Naive thymus-derived CD8-positive, alpha-beta T cell (primary cell): ENCODE measurements at places on chromosomes 16 and 17.

- DNase-seq: no peak
Observed at GRCh38 chr16:88617268-88618031, 20.9 kb upstream of the IL17C start.

DNA sequence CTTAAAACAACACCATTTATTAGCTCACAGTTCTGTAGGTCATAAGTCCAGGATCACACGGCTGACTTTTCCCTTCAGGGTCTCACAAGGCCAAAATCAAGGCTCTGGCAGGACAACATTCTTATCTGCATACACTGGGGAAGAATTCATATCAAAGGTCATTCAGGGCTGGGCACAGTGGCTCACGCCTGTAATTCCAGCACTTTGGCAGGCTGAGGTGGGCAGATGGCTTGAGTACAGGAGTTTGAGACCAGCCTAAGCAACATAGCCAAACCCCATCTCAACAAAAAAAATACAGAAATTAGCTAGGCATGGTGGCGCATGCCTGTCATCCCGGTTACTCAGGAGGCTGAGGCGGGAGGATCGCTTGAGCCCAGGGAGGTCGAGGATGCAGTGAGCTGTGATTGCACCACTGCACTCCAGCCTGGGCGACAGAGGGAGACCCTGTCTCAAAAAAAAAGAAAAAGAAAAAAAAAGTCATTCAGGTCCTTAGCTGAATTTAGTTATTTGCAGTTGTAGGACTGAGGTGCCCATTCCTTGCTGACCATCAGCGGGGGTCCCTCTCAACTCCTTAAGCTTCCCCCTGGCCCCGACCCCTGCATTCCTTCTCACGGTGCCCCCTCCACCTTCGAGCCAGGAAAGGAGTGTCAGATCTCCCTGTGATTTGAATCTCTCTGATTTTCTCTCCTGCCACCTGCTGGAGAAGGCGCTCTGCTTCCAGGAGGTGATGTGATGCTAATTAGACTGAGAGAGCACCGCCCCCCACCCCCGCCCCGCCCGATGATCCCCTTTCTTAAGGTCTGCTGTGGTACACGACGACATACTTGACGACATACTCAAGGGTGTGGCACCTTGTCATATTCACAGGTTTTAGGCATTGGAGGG, 91.8 kb upstream of the CLEC18A start:
- DNase-seq: no peak

DNA sequence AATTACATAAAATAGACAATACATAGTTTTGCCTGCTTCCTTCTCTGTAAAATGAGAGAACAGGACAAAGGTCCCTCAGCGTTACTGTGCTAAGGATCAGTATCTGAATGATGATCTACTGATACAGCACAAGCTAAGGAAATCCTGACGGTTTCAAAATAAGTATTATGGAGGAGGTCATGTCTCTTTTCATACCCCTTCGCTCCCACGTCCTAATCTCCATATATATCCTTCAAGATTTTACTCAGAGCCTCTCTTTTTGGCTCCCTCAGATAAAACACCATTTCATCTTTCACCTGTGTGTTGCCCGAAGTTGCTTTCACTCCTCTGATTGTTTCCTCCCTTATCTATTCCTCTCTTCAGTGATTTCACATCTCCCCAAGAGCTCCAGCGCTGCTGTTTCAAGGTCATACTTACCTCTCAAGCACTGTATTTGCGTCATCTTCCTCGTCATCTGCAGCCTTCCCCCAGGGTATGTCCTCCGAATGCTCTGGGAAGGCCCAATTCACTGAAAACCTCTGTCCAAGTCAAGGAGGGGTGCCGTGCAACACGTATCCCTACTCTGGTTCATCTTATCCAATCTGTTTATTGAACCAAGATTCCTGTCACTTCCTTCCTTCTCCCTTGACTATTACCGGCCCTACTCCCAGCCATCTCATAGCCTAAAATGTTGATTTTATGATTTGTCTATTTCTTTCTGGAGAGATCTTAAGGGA, 1.2 kb upstream of the BLTP2 start:
- DNase-seq: no peak

DNA sequence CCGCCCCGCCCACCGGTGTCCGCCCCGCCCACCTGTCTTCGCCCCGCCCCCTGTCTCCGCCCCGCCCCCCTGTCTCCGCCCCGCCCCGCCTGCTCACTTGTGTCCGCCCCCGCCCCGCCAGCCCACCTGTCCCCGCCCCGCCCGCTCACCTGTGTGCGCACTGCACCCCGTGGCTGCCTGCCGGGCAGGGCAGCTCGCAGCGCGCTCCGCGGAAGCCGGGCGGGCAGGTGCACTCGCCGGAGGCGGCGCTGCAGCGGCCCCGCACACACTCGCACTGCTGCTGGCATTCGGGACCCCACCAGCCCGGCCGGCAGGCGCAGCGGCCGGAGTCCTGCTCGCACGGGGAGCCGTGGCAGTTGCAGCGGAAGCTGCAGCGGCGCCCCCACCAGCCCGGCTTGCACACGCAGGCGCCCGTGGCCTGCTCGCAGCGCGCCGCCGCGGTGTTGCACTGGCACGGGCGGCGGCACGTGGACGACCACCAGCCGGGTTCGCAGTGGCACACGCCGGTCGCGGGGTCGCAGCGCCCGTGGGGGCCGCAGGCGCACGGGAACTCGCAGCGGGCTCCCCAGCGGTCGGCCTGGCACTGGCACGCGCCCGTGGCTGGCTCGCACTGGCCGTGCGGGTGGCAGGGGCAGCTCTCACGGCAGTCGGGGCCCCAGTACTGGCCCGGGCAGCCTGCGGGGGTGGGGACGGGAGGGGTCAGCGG, 2.1 kb downstream of the SCARF1 start:
- DNase-seq: peak; percentile 75

DNA sequence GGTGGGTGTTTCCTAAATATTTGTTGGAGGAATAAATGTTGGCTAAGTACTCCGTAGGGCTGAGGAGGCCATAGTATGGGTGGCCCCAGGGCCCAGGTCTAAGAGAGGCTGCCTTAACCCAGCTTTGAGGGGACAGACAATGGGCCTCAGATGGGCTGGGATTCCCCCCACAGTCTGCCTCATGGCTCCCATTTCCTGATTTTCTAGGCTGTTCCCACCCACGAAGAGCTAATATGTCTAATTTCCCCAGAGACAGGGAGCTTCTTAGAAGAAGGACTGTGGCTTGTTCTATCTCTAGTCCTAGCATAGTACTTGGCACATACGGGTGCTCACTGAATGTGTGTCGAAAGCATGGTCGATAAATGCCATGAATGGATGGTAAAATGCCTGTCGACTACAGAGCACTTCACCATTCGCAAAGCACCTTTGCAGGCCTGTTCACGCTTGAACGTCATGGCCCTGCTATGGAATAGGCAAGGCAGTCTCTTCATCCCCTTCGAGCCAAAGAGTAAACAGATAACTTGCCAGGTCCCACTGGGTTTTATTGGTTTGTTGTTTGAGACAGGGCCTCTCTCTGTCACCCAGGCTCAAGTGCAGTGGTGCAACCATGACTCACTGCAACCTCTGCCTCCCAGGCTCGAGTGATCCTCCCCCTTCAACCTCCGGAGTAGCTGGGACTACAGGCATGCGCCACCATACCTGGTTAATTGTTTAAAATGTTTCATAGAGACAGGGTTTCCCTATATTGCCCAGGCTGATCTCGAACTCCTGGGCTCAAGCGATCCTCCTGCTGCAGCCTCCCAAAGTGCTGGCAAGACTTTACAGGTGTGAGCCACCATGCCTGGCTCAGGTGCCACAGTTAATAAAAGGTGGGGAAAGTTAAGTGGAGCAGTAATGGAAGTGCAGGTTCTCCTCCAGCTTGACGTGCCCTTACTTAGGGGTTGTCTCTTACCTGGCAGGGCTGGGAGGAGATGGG, 9.7 kb downstream of the CHAD start:
- no peak for DNase-seq

DNA sequence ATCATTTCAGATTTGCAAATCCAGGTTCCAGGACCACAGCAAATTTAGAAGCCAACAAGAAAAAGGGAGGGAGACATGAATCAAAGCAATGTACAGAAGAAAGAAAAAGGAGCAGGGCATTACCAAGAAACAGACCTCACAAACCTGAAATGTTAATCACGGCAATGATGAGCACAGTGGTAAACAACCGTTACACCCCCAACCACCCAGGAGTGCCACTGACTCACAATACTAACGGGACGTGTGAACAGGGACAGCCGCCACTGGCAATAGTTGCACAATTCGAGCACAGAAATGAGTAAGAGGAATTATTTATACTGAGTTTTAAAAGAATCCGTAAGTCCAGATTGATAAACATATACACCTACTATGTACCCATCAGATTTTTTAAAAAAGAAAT, 13.8 kb downstream of the USP22 start:
- no peak for DNase-seq

GRCh38 chr17:78210111-78210510, 3.9 kb upstream of the BIRC5 start:
- DNase-seq: no peak

- no peak for DNase-seq
Observed at GRCh38 chr16:50745940-50746339, 4.1 kb downstream of the CYLD start.

- DNase-seq: no peak
Observed at GRCh38 chr17:47999582-47999981, 28.7 kb downstream of the CDK5RAP3 start.

DNA sequence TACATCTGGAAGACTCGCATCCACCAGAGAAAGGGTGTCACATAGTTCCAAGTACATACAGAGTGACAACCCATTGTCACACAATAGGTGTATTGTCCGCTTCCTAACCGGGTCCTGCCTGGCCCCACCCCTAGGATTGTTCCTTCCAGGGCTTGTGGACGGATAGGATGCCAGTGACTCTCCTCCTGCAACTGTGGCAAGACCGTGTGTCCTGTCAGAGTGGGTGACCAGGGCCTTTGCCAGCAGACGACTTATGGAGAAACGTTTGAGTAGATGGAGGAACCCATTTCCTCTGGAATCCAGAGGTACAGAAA, 258.4 kb downstream of the CPPED1 start:
- no peak for DNase-seq

DNA sequence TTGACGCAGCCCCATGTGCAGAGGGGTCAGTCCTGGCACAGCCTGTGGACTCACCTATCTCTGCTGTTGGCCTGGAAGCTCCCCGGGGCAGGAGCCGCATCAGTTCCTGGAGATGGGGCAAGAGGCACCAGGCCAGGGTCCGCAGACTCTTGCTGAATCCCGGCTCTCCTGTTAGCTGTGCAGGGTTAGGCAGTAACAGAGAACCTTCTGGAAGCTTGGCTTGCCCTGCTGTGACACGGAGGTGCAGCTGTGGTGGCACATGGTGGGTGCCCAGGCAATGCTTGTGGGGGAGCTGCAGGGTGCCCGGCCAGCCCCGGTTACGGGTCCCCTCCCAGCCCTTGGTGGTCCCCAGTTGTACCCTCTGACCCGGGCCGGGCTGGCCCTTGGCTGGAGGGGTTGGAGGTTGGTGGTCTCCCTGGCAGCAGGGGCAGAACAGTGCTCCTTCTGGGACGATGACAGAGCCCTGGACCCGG, 26.0 kb upstream of the ZNF469 start:
- DNase-seq: peak; percentile 58

GRCh38 chr17:42660692-42661345, 1.7 kb downstream of the TUBG2 start:
- DNase-seq: no peak

DNA sequence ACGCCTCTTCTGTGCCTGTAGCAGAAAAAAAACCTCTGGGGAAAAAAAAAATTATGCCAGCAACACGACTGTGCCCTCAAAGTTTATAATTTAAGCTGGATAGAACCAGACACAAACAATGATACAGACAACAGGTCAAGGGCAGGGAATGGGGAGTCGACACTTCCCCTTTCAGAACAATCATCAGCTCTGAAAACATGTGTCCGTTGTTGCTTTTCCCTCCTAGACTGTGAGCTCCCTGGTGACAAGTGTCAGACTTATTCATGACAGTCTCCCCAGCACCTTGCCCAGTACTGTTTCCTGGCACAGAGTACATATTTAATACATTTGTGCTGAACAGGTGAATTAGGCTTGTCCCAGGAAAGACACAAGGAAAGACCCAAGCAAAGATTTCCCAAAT, 178.3 kb downstream of the SOX9 start:
- no peak for DNase-seq

- DNase-seq: no peak
Observed at GRCh38 chr17:68048996-68049395, 13.5 kb downstream of the KPNA2 start.

DNA sequence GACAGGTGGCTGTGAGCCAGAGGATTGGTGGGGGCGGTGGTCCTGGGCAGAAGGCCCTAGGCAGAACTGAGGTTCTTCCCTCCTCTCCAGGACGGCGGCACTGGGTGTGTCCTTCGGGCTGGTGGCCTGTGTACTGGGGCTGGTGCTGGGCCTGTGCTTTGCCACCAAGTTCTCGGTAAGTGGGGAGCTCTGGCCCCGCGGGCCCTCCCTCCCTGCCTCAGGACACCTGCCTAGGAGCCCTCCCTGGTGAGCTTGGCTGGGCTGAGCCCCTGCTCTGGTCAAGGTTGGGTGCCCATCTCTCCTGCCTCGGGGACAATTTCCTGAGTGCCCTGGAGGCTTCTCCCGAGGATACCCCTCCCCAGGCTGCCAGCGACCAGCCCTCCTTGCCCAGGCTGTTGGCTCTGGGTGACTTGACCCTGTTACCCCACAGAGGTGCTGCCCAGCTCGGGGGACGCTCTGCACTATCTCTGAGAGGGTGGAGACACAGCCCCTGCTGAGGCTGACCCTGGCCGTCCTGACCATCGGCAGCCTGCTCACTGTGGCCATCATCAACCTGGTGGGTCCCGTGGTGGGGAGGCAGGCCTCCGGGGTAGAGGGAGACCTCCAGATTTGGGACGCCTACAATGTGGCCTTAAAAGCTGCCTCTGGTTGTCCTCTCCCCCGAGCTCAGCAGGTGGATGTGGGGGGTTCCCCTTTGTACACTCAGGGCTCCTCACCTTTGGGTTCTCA, 42.0 kb downstream of the ADCY7 start:
- DNase-seq: no peak

DNA sequence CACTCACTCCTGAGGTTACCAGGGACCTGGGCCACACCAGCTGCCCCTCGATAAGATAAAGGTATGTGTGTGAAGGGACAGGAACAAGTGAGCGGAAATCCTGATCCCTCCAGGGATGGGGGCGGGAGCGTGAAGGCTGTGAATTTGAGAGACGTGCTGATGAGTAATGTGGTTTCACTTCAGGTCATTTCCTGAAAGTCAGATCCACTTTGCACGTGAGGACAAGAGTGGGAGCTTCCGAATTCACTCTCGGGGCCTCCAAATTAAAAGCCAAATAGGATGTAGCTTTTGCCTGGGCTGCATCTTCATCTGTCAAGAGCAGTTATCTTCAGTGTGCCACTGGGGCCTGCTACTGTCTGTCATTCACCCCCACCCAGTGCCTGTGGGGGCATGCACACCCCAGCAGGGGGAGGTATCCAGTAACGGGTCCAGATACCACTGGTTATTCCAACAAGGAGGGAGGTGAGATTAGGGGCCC, 87.4 kb upstream of the LHX1 start:
- DNase-seq: no peak

- DNase-seq: no peak
Observed at GRCh38 chr17:50354198-50354597, 8.3 kb downstream of the XYLT2 start.

- no peak for DNase-seq
Observed at GRCh38 chr16:4249530-4250308, 7.8 kb upstream of the SRL start.
